Right renal pelvis (tissue), 4 donors: ENCODE measurements at places on chromosomes 11 and 22. TPM values are rescaled to one million over a fixed set of nuclear protein-coding genes. Genes with fewer than 3 reads are reported as not detected.

DNA sequence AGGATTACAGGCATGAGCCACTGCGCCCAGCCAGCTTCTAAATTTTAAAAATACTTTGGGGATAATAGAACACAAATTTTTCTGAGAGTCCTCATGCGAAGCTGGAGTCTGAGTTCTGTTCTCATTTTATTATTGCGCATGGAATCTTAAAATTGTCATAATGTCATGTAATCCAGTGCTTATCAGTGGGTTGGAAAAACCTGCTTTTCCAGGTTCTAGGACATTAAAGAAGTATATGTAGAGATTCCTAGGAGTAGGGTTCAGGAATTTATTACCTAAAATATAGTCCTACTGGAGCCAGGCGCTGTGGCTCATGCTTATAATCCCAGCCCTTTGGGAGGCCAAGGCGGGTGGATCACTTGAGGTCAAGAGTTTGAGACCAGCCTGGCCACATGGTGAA, 4.6 kb upstream of the E2F8 start:
- no peak for DNase-seq

DNA sequence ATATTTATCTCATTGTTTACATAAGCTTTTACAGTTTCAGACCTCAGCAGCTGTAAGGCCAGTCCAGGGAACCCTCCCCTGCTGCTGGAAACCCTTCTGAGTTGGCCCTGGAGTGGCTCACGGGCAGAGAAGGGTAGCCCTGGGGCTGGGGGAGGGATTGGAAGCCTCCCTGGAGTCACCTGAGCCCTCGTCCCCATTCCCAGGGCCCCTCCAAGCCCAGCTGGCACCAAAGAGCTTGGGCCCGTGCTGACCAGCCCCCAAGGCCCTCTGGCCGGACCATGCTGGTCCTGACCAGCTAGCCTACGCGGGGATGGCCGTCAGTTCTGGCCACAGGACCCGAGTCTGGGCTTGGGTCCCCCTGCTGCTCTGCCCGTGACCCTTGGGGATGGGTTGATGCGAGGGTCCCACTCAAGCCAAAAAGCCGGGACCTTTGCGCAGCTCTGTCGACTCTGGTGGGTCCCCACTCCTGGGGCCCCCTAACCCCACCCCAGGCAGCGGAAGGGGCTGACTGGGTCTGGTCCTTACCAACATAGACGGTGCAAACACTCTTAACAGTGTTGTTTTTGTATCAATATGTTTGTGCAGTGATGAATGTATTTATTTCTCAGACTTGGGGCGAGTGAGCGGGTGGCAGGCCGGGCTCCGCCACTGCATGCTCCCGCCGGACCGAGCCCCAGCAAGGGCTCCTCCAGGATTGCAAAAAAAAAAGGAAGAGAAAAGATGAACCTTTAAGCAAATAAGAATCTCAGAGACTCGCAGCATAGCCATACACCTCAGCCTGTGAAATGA, 17.5 kb upstream of the TMEM191C start:
- no peak for DNase-seq

DNA sequence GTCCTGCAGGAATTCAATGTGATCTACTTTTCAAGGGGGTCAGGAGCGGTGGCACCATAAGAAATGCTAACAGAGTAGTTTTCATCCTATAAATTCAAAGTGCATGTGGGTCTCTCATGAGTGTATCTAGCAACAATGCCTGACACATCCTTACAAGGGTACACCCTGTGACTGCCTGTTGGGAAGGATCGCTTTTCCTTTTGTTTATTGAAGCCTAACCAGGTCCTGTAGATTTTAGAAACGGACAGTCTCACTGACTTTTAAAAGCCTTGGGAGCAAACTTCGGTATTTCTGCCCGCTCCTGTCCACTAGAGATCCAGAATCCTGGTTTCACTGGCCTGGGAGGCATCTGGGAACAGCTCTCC, 102.4 kb downstream of the MICAL2 start:
- no peak for DNase-seq

DNA sequence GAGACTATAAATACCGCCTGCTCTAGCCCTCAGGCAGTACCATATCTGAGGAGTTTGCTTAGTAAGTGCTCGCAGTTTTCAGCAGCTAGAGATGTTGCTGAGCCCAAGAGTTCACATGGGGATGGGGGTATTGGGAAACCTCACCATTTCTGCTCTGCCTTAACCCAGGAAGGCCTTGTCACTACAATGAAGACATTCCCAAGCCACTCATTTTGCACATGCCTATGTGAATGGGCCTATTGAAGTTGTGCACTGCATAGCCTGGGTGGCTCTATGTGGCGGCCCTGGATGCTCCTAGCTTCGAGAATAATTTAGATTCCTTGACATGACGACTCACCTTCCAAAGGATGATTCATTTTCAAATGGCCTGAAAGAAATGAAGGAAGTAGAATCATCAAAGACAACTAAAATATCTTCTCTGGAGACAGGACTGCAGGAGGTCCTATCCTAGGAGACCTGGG, 163.4 kb downstream of the ADAMTS15 start:
- DNase-seq, result no peak

- no peak for DNase-seq
Observed at GRCh38 chr11:23884341-23884740, 612.5 kb upstream of the LUZP2 start.

GRCh38 chr11:17211286-17211685, 3.5 kb upstream of the PIK3C2A start:
- DNase-seq, result no peak

DNA sequence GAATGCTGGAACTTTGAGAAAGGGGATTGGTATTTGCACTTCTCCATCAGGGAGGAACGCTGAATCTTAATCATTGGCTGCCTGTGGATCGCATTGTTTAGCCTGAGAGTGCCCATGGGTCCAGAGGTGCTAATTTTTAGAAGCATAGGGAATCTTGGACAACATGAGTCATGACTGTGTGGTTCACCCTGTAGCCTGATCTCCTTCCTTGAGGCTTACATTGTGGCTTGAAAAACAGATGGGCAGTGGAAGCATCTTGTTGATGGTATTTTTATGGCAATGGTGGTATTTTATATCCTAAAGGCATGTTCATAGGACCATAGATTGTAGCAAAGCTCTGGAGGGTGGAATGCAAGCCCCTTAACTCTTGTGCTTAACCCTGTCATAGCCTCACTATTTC, 99.2 kb upstream of the DBX1 start:
- no peak for DNase-seq

GRCh38 chr11:83546368-83546767, 260.2 kb upstream of the CCDC90B start:
- no peak for DNase-seq

GRCh38 chr11:112156956-112157766, 6.7 kb downstream of the IL18 start:
- no peak for DNase-seq

- no peak for DNase-seq
Observed at GRCh38 chr11:122746050-122746478, 90.5 kb downstream of the UBASH3B start.

OSBP2 gene
- polyA plus RNA-seq, result 6.4 TPM

CSF2RB gene
- polyA plus RNA-seq, result 2.7 TPM

SLC5A1 gene
- polyA plus RNA-seq, result 0.34 TPM
